ENCODE measurements at places on chromosomes 5 and 9.

DNA sequence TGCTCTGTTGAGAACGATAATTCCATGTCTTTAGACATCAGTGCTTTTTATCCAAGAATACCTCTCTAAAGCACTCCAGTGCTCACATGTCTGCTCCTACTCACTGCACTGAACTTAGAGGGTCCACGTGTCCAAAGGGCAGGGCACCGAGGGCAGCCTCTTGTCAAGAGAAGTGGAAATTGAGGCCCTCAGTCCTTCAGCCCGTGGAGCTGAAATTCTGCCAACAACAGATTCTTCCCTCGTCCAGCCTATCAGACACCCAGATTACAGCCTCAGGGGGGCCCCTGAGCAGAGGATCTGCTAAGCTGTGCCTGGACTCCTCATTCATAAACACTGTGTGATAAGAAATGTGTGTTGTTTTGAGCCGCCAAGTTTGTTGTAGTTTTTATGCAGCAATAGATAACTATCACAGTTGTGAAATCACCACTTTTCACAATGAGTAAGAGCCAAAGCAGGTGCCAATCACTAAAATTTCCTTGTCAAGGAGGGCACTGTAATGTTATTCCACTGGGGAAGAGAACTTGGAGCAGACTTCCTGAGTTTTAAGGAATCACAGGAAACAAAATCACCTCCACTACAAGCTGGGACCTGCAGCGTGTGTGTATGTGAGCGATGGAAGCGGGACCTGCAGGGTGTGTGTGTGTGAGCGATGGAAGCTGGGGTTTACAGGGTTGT is 58.8 kb upstream of the IGFBPL1 start:
- DNase-seq: no peak

DNA sequence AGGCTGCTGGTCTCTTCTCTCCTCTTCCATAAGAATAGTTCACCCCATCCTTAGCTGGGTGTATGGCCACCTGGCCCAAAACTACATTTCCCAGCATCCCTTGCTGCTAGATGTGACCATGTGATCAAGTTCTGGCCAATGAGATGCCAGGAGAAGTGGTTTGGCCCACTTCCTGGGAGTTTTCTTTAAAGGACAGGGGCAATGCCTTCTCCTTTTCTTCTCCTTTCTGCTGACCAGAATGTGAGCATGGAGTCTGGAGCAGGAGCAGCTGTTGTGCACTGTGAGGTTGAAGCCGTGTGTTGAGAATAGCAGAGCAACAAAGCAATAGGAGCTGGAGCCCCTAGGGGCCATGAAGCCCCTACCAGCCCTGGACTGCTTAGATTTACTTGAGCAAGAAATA is 36.8 kb downstream of the C9orf50 start:
- DNase-seq: peak; percentile 61

GRCh38 chr9:115015018-115015635 is 84.7 kb upstream of the TNFSF8 start:
- DNase-seq: no peak

DNA sequence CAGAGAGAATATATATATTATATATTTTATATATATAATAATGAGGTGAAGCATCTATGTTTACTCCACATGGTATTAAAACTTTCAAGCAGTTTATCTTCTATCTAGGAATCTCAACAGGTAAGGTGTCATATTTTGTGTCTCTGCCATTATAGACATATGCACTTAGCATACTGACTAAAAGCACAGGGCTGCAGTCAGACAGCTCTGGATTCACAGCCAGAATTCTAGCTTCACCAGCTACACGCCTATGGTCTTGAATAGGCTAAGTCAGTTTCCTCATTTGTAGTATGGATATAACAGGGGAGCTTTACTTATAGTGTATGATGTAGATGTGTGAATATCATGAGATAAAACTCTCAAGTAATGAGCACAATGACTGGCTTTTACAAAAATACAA is 57.9 kb downstream of the FBN2 start:
- no peak for DNase-seq

DNA sequence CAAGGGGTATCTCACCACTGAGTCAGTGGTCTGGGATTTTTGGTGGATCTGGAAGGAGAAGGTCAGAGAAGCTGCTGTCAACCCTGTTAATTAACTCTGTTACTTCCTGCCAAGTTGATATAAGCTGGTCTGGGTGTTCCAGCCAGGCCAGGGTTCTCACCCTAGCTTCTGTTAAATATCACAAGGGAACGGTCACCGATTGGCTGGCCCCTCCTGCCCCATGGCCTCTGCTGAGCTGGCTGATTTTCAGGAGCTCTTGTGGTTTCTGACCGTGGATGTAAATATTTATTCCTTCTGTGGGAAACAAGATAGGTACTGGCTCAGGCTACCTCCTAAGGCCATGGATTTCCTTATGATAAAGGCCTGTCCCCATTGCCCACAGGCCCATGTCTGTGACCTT is 1.0 kb downstream of the ADAMTS13 start:
- DNase-seq: no peak

- no peak for DNase-seq
These were observed 17.0 kb upstream of the ERGIC1 start for GRCh38 chr5:172816925-172817562.

DNA sequence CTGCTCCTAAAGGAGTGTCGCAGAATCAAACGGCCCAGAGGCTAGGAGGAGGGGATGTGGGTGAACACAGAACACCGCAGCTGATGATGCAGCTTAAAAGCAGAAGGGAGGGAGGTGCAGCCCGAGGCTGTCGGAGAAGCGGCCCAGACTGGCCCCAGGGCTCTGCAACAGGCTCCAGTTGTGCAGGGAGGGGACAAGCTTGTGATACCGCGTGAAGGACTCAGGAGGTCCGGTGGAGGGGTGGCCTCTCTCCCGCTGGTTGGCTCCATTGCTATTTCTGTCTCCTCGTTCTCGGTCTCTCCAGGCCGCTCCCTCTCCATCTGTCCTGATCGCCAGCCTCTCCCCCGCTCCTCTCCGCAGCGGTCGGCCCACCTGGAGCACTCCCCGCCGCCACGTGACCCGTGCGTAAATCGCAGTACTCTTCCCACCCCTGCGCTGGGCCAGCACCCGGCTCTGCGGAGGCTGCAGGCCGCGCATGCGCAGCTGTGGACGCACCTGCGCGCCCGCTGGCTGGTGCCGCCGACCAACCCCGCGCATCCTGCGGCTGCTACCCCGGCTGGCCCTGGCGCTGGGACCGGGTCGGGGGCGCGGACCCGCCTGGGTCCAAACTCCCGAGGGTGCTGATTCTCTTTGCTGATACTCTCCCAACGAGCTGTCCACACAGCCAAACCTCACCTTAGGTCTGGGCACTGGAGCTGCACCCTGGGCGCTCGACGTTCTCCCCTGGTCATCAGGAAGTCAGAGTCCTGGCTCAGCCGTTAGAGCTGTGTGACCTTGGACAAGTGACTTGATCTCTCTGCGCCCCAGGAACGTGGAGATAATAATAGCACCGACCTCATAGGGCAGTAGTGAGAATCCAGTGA is 3.7 kb upstream of the STXBP1 start:
- DNase-seq: peak; percentile 59

- no peak for DNase-seq
These were observed 18.5 kb downstream of the FRMPD1 start for GRCh38 chr9:37669232-37669631.

DNA sequence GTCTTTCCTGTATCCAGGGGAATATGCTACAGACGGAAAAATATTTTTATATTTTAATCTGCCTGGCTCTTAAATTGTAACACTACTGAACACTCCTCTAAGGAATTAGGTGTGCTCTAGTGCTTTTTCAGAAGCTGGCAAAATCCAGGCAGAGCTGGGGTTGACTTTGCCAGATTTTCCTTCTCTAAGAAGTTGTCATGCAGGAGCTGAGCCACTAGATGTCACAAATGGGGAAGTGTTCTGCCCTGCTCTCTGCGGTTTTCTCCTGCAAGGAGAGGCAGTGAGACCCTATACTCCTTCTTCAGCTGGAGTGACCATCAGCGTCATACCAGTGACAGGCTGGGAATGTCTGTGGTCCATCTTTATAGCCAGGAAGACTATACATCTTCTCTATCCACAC is 112.5 kb downstream of the HAPLN1 start:
- DNase-seq: no peak

DNA sequence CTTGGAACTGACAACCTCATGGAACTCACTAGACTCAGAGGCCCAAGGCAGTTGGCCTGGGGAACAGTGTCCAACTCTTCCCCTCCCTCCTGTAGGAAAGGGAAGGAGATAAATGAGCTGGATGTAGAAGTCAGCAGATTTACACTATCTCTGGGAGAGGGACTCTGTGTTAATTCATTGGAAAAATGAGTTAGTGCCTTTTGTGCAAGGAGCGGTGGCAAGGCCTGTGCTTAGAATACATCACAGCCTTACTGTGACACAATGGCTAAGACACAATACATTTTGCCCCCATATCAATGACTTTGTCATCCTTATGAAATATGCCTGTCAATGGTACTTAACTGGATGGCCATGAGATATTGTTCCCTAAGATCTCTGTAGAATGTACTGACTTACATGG is 28.0 kb upstream of the FAM240B start:
- no peak for DNase-seq

DNA sequence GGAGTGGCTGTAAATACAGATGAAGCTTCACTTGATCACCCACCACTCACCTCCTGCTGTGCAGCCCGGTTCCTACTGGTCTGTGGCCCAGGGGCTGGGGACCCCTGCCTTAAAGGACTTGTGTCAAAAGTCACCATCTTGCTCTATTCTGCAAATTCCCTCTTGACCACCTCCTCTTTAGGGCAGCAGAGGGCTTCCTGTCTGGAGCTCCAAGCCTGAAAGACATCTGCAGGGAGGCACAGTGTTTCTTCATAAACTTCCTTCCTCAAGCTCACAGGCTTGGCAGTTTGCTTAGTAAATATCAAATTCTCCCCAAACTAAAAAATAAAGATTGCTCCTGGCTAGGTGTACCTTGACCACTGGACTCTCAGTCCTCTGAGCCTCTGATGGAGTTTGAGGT is 104.4 kb downstream of the FRMD3 start:
- no peak for DNase-seq

- no peak for DNase-seq
These were observed 141.7 kb downstream of the MYO10 start for GRCh38 chr5:16794269-16794913.

GRCh38 chr5:86124333-86124732 is 493.4 kb upstream of the COX7C start:
- no peak for DNase-seq
